Breast epithelium (tissue), 4 donors: ENCODE measurements at places on chromosomes 7 and 10.

GRCh38 chr10:118107541-118107940 is 60.8 kb upstream of the RAB11FIP2 start:
- DNase-seq, result no peak

- DNase-seq, result no peak
Measured at GRCh38 chr7:147136352-147136751, 1019.8 kb downstream of the CNTNAP2 start.

DNA sequence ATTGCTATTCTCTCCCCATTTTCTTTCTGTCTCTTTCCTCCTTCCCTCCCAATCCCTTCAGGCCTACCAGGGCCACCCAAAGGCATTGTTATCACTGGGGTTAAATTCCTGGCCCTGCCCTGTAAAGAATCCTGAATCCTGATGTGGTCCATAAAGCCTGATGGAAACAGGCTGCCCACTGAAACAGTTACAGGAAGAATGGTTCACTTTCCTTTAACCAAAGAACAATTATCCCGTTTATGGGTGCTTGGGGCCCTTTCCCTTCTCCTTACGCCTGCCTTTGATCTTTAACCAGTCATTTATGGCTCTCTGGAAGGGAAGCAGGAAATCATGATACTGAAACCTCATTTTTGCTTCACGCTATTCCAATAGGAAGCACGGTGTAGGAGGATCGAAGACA is 273.1 kb upstream of the NEBL start:
- DNase-seq, result no peak

- no peak for DNase-seq
Measured at GRCh38 chr7:144483189-144483588, 79.7 kb upstream of the NOBOX start.

DNA sequence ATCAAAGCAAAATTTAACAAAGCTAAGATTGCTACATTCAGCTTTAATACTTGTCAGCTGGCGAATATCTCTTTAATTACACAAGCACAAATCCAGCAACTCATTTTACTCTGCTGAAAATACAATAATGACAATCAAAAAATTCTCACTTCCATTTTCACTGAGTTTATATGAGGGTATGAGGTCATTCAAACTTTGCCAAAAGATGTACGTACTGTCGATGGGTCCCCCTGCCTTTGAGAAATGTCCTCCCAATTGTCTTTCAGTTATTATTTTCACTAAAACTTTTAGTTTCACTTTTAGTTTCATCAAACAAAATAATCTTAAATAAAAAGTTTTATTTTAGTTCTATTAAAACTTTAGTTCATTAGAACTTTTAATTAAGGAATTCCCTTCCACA is 159.5 kb upstream of the WDR11 start:
- DNase-seq, result no peak

GRCh38 chr10:72049969-72050781 is 38.2 kb downstream of the SPOCK2 start:
- no peak for DNase-seq

- DNase-seq, result no peak
Measured at GRCh38 chr7:43693687-43694398, 35.5 kb downstream of the COA1 start.

DNA sequence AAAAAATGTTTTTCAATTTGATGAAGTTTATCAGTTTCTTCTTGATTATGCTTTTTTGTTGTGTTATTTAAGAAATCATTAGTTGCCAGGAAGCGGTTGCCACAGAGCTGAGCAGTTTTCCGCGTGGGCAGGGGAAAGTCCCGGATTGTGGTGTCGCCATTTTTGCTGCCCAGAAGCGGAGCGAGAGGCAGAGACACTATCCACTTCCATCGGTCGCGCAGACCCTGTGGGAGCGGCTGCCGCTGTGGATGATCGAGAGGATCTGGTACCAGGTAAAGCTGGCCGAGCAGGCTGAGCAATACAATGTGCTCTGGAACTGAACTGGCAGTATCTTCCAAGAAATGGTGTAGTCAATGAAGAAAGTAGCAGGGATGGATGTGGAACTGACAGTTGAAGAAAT is 119.8 kb downstream of the ZNF736 start:
- no peak for DNase-seq

DNA sequence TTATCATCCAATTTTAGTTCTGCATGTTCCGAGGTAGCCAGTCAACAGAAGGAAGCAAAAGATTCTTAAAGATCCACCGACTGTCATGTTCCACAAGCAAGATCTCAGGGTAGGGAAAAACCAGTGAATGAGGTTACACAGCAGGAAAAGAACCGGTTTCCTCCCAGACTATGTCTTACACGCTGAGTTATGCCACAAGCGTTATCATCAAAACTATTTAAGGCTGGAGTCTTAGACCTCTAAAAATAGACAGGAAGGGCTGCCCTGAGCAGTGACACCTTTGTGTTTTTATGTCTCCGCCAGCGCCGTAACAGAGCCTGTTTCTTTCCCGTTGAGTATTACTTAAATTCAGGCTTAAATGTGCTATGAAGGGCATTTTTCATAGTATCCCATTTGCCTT is 48.3 kb downstream of the PROSER2 start:
- no peak for DNase-seq

- no peak for DNase-seq
Measured at GRCh38 chr7:79608005-79608404, 154.5 kb upstream of the MAGI2 start.

- DNase-seq, result no peak
Measured at GRCh38 chr10:99325281-99325680, 3.9 kb upstream of the CNNM1 start.

- no peak for DNase-seq
Measured at GRCh38 chr10:129945526-129945925, 18.5 kb downstream of the EBF3 start.

DNA sequence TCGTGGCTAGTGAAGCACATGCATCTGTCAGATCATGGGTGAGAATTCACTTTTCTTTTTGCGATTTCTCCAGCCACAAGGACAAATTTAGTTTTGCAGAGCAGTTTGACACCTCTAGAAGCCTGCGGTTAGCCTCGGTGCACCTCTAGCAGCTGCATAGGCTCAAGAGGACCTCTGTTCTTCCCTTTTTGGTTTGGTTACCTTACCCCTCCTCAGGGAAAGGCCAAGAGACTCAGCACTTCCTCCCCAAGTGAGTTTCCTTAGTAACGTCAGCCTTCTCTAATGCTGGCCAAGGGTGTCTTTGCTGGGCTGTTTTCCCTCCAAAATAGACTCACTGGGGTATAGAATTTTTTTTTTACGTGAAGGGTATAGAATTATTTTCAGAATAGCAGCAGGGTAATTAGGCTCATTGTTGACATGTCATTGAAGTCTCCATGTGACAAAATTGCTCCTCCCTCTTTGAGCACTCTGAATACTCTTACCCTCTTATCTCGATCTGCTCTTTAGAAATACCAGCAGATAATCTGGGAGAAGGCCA is 97.8 kb downstream of the AUTS2 start:
- DNase-seq, result no peak

- DNase-seq, result no peak
Measured at GRCh38 chr7:10756981-10757380, 216.7 kb upstream of the PHF14 start.

- DNase-seq, result no peak
Measured at GRCh38 chr7:18948521-18948920, 168.9 kb downstream of the TWIST1 start.

DNA sequence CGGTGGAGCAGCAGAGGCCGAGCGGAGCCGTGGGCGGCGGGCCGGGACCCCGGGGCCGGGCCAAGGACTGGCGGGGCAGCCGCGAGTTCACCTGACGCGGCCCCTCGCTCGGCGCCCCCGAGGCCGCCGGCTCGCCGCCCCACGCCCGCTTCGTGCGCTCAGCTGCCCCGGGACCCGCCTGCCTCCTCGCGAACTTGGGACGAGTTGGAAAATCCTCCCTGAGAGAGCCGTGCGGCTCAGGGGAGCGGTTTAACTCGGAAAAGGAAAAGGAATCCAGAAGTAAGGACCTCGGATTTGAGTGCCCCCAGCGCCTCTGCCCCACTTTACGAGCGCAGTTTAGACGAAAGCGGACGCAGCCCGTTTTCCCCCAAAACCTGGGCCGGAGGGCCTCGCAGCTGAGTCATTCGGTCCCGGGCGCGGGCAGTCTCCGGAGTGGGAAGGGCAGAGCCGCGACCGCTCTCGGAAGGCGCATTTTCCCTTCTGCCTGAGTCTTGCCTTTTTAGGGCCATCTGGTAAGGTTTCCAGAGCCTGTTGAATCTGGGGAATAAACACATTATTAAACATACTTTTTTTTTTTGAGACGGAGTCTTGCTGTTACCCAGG is 744 bp downstream of the CREM start:
- peak; percentile 45 for DNase-seq
